ENCODE measurements at places on chromosomes 7 and 10.

GRCh38 chr7:111429781-111430180, 132.5 kb downstream of the IMMP2L start:
- H3K27me3 ChIP-seq = no peaks in the 10 kb centered on the region
- no peaks in the 10 kb centered on the region for H3K36me3 ChIP-seq
- no peak overlapping the region for H3K27ac ChIP-seq
- DNase-seq = no peak

- DNase-seq = peak; percentile 81
- H3K4me3 ChIP-seq = no peak overlapping the region
- H3K27ac ChIP-seq = no peak overlapping the region
- H3K27me3 ChIP-seq = no peaks in the 10 kb centered on the region
- peaks cover 3% of the 10 kb centered on the region for H3K4me1 ChIP-seq
Measured at GRCh38 chr7:105352018-105352612, 36.6 kb downstream of the SRPK2 start.

- H3K27ac ChIP-seq = no peak overlapping the region
- no peaks in the 10 kb centered on the region for H3K4me1 ChIP-seq
- no peak overlapping the region for H3K4me3 ChIP-seq
Measured at GRCh38 chr7:119482209-119482608, 790.8 kb upstream of the KCND2 start.

GRCh38 chr10:43437141-43437870, 395 bp downstream of the ZNF487 start:
- no peaks in the 10 kb centered on the region for H3K4me1 ChIP-seq
- H3K27me3 ChIP-seq = no peaks in the 10 kb centered on the region
- H3K4me3 ChIP-seq = peak overlapping the region; percentile 5
- DNase-seq = no peak
- no peaks in the 10 kb centered on the region for H3K36me3 ChIP-seq

DNA sequence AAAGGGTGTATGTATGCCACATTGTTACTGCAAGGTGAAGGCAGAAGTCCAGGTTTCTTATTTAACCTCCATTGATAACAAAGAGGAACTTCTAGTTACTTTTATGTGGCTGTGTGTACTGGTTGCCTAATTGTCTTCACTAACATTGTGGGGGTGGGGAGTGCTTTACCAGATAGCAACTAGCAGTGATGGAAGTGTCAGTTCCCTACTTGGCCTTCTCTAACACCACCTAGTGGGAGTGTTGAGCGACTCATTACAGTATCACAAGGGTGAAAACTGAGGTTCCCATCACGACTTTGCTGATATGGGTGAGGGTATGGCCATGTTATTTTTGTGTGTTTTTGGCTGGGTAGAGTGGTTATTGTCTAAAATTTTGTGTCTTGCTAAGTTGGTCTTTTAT, 274.4 kb downstream of the THSD7A start:
- no peaks in the 10 kb centered on the region for H3K36me3 ChIP-seq
- no peaks in the 10 kb centered on the region for H3K4me1 ChIP-seq
- H3K27ac ChIP-seq = no peak overlapping the region
- DNase-seq = no peak
- H3K4me3 ChIP-seq = no peak overlapping the region

DNA sequence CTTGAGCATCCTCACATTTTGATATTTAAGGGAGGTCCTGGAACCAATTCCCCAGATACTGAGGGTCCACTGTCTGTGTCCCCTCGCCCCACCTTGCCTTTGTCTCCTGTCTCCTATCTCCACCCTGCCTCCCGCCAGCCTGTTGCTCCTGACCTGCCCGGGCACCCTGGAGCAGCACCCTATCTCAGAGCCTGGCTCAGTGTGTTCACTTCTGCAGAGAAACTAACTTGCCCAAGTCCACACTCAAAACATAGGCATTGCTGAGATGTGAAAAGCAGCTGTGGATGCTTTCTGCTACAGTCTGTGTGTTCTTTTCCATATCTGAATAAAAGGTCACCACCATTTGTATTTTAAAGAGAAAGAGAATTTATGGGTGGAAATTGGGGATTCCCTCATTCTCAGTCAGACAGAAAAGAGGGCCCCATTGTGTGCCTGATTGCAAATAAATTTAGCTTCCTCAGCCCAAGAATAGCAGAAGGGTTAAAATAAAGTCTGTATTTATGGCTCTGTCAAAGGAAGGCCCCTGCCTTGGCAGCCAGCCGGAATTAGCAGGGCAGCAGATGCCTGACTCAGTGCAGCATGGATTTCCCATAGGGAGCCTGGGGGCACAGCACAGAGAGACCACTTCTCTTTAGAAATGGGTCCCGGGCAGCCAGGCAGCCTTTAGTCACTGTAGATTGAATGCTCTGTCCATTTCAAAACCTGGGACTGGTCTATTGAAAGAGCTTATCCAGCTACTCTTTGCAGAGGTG, 161.3 kb downstream of the EGFR start:
- peaks cover 5% of the 10 kb centered on the region for H3K36me3 ChIP-seq
- no peaks in the 10 kb centered on the region for H3K27me3 ChIP-seq
- H3K27ac ChIP-seq = no peak overlapping the region
- no peaks in the 10 kb centered on the region for H3K4me1 ChIP-seq

GRCh38 chr7:131619336-131620305, 63.2 kb upstream of the PODXL start:
- H3K4me1 ChIP-seq = no peaks in the 10 kb centered on the region
- no peak for DNase-seq
- H3K27ac ChIP-seq = no peak overlapping the region
- H3K36me3 ChIP-seq = no peaks in the 10 kb centered on the region

GRCh38 chr7:73741600-73741999, 3.0 kb upstream of the ABHD11 start:
- no peak overlapping the region for H3K4me3 ChIP-seq
- H3K27me3 ChIP-seq = no peaks in the 10 kb centered on the region
- no peak overlapping the region for H3K27ac ChIP-seq
- DNase-seq = no peak
- no peaks in the 10 kb centered on the region for H3K4me1 ChIP-seq
